IPS DF 6.9 (cell line): ENCODE measurements at places on chromosomes 11 and 22.

DNA sequence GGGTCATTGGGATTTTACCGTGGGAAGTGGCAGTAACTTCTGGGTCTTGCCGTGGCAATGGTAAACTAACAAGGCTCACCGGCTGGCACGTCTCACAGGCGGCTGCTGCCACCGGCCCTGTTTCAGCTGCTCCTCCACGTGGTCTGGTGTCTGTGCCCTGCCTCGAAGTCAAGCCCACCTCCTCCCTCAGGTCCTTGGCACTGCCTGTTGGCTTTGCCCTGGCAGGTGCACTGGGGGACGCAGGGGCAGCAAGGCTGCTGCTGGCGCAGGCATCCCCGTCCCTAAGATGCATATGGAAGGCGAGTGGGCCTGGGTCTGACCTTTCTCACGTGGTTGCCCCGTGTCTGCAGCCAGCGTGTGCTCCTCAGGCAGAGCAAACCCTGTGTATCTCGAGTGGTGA lies 783.6 kb downstream of the BRD1 start:
- no peak for DNase-seq

GRCh38 chr11:44176546-44177213 lies 81.2 kb downstream of the EXT2 start:
- no peak for DNase-seq

- DNase-seq: no peak
These were observed 3.3 kb upstream of the RCN1 start for GRCh38 chr11:32087597-32087996.

DNA sequence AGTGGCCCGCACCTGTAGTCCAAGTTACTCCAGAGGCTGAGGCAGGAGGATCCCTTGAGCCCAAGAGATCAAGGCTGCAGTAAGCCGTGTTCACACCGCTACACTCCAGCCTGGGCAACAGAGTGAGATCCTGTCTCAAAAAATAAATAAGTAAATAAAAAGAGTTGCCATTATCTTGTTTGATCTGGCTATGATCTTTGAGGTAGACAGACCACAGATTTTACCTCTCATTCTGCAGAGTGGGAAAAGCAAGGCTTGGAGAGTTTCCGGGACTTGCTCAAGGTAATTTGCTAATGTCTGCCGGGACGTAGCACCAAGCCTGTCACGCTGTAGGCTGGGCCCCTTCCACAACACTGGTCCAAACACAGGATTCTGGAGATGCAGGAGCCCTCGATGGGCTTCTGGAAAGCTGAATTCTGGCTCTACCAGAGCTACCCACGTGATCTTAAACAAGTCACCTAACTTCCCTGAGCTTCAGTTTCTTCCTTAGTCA lies 6.8 kb downstream of the GRAP2 start:
- no peak for DNase-seq

DNA sequence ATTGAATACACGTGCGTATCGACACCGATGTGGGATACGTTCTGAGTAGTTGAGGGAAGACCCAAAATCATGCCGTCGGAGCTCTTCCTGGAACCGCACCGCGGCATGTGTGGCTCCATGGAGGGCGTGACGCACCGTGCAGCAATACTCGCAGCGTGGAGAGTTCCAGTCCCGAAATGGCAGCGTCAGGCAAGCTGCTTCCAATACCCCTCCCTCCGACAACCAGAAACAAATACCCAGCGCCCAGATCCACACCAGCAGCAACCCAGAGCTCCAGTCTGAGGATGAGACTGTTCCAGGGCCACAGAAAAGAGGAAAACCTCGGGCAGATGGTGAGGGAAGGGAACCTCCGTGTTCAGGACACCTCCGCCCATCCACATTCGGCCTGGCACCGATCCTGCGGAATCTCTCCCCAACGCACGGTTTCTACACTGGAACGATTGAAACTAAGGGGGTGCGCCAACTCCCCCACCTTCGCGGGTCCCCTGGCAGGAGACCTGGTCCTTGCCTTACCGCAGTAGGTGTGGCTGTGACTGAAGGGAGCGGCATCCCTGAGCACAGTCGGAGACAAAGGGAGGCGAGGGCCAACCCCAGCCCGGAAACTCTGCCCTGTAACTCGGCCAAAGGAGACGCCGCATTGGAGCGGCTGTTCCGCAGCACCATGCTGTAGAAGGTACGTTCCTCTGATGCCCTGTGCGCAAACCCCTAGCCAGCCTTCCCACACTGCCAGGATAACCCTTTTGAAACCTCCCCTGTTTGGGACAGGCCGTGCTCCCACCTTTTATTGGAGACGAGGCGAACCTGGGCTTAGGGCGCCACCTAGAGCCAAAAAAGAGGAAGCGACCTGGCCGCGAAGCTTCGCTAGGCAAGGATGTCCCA lies 28.2 kb downstream of the DBX1 start:
- no peak for DNase-seq

DNA sequence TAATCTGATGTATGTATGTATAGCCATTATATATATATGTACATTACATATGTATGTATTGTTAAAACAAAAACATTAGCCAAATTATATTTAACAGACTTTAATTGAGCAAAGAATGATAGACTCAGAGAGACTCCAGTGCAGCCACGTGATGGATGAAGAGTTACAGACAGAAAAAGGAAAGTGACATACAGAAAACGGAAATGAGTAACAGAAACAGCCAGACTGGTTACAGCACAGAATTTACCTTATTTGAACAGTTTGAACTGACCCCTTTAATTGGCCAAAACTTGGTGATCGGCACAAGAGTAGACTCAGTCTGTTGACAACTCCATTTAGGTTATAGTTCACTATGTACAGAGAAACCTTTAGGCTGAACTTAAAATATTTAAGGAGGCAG lies 35.0 kb downstream of the CHORDC1 start:
- no peak for DNase-seq

- DNase-seq: no peak
These were observed 10.9 kb upstream of the MFNG start for GRCh38 chr22:37497062-37497599.

DNA sequence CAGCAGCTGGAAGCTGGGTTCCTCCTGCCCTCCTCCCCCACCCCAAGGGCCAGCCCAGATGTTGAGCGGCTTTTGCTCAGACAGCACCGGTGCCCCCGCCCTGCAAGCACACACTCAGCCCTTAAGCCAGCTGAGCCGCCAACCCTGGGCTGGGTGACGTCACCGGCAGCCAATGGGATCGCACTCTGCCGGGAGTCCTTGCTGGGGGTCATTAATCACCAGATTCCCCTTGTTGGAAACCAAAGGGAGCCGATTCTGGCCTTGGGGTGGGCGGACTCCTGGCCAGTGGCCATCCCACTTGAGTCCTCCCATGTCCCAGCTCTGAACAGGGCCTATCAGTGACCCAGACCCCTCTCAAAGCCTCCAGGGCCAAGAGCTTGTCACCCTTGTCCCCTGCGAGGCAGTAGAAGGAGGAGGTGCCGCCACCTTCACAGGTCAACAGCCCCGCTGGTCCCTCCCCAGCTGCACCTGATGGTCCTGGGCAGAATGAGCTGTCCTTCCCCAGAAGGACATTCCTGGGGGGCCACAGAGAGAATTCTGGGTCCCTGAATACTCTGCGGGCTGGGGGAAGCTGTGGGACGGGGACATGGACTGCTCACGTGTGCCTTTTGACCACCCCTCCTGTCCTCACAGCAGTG lies 7.4 kb downstream of the DUSP8 start:
- no peak for DNase-seq

DNA sequence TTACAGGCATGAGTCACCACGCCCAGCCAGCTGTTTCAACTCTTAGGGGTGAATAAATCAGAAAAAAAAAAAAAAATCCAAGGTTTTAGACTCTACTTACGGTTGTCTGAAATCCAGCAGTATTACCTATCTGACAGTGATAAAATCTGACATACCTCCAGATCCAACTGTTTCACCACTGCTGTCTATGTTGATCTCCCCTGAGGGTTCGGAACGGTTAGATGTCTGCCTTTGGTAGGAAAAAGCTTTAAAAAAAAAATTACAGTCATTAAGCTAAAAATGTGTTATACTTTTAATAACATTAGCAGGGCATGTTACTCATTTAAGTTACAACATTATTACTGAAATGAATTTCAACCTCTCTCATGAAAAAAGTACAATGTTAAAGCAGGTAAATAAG lies 21.1 kb downstream of the NCAPD3 start:
- no peak for DNase-seq

DNA sequence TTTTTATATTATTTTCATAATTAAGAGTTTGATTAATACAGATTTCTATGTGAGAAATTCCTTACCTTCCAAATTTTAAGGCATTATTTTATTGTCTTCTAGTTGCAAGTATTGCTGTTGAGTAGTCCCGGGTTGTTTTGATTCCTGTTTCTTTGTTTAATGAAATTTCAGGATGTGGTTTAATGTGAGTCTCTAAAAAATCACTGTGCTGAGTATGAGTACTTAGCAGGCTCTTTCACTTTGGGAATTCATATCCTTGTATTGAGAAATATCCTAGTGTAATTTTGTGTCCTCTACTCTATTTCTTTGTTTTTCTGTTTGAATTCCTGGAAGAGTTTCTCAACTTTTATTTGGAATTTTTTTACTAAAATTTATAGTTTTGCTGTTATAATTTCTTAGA lies 113.2 kb downstream of the TMEM135 start:
- DNase-seq: no peak

- no peak for DNase-seq
These were observed 11.9 kb downstream of the APOL2 start for GRCh38 chr22:36227396-36227795.
